ENCODE measurements at places on chromosomes 13 and 19.

DNA sequence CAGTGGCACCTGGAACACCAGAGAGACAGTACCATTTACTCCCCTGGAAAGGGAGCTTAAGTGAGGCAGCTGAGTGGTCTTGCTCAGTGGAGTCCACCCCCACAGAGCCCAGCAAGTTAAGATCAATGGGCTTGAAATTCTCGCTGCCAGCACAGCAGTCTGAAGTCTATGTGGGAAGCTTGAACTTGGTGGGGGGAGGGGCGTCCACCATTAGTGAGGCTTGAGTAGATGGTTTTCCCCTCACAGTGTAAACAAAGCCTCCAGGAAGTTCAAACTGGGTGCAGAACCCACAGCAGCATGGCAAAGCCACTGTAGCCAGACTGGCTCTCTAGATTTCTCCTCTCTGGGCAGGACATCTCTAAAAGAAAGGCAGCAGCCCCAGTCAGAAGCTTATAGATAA, 30.3 kb upstream of the CEACAM4 start:
- no peak for DNase-seq

- peak; percentile 46 for DNase-seq
These were observed 16.4 kb downstream of the ZNF574 start for GRCh38 chr19:42092350-42092749.

DNA sequence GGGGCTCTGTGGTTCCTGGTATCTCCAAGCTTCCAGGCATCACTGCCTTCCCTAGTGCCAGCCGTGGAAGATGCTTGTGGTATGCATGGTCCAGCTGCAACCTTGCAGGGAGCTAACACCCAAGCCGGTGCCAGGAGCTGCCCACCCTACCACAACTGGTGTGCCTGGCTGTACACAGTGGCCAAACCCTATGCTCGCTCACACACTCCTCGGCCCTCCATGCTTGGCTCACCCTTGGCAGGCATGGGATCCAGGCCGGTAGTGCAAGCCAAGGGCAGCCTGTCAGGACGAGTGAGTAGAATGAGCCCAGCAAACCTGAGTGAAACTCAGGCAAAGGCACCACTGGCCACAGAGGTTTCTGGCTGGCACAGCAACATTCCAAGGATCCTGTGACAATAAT, 1676.0 kb downstream of the SLITRK1 start:
- DNase-seq = no peak

DNA sequence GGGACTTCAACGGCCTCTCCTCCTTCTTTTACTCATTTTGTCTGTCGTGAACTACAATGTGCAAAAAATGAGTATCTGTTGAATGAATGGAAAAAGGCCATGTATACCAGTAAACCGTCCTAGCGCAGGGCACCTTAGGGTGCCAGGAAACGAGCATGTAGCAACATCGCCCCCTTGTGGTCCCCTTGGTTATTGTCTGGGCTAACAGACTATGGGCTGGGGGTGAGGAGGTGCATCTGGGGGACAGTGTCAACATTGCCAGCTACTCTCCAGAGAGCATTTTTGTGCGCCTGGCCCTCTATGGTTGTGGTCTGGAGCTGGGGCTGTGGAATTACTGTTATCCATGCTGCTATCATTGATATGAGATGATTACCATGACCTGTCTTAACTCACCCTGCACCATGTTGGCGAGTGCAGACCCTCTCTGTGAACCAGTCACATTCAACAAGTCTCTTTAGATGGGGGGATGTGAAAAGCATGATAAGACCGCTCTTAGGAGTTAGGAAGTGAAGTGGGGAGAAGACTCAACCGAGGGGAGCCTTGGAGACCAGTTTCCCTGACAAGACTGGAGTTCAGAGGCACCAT, 22.8 kb upstream of the SIGLEC11 start:
- peak; percentile 42 for DNase-seq

GRCh38 chr13:102901056-102901455, 55.2 kb downstream of the ERCC5 start:
- DNase-seq = no peak

DNA sequence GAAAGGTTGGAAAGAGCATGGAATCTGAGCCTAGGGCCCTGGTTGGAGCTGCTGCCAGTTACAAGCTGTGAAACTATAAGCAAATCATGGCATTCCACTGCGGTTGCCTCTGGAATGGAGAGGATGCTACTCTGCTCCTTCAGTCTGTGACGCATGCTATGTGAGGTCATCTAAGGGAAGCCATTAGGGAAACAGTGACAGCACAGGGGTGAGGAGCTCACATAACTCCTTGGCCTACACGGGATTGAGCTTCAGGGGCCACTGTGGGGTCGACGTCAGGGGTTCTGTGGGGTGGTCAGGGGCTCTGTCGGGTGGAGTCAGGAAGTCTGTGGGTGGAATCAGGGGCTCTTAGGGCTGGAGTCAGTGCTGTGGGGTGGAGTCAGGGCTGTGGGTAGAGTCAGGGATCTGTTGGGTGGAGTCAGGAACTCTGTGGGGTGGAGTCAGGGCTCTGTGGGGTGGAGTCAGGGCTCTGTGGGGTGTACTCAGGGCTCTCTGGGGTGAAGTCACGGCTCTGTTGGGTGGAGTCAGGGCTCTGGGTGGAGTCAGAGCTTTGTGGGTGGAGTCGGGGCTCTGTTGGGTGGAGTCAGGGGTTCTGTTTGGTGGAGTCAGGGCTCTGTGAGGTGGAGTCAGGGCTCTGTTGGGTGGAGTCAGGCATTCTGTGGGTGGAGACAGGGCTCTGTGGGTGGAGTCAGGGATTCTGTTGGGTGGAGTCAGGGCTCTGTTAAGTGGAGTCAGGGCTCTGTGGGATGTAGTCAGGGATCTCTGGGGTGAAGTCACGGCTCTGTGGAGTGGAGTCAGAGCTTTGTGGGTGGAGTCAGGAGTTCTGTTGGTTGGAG, 35.8 kb upstream of the MEDAG start:
- peak; percentile 21 for DNase-seq

DNA sequence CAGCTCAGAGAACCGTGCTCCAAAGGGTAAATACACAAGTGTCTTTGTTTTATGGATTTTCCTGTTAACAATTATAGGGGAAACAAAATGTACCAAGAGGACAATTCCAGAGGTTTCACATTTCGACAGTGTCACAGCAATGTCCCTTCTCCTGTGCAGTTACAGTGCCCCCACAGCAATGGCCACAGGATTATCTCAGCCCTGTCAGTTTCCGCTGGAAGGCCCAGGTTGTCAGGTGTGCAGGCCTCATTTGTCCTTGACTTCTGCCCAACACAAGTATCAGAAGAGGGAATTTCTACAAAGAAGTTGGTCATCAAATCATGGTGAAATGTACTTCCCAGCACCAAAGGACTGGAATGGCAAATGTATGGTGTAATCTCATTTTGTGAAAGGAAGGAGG, 11.2 kb upstream of the N4BP2L2 start:
- DNase-seq = no peak

DNA sequence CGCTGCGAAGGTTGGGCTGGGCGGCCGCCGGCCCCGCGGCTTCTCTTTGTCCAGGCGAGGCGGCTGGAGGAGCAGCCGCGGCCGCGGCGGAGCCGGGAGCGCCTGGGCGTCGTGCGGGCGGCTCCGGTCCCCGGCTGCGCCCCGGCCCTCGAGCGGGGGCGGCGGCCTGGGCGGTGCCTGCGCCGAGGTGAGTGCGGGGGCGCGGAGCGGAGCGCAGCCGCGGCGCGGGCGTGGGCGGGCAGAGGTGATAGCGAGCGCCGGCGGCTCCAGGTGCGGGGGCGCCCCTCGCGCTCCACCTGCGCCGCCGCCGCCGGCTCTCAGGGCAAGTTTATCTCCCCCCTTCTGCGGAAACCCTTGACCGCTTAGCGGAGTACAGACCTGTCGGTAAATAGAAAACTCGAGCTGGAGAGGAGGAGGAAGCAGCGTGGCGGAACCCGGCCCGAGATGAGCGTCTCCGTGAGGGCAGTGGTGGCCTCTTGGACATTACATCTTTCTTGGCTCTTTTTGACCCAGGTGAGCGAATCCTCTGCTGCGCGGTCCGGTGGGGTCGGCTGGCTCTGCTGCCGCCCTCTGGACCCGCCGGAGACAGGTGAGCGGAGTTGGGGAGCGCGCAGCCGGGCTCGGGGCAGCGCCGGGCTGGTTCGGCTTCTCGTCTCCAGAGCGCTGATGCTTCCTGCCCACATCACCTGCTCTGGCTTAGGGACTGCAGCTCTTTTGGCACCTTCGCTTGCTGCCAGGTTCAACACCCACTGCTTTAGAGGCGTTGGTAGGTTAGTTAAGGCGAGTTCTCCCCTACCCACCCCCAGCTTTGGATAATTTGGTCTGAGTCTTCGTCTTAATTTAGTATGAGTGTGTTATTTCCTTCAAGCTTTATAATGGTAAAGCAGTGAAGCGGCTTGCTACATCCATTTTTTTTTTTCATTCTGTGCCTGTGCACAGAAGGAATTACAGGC, at the start of gene MTUS2:
MTUS2 (plus strand) TSS at position 241 of the 953 bp plus-strand sequence.
- DNase-seq = no peak

- DNase-seq = no peak
These were observed 12.6 kb downstream of the ZNF888 start for GRCh38 chr19:52910648-52911047.

DNA sequence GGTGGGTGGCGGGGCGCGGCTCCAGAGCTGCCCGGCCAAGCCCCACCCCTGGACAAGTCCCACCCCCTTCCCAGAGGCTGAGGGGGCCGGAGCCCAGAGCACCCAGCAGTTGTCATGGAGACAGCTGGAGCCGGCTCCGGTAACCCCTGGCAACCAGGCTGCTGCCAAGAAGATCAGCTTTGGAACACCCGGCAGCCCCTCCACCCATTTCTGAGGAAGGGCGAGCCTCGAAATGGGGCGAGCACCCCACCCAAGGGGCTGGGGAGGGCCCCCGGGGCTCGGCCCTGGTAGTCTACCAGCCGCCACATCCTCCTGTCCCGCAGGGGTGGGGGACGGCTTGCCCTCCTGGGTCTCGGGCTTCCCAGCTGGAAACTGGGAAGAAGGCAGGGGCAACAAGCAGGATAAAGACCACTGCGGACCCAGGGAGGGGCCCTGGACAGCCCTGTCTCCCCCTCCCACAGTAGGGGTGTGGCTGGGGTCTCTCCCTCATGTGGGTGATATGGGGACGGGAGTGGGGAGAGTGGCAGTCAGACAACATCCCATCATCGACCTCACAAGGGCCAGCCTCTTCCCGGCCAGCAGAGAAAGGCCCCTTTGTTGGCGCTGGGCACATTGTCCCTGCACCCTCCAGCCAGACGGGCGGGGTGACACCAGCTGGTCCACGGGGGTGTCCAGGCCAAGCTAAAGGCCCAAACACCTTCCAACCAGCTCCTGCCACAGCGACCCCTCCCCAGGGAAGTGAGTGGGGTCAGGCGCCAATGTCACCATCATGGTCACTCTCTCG, 1.5 kb downstream of the CERS1 start:
- no peak for DNase-seq

DNA sequence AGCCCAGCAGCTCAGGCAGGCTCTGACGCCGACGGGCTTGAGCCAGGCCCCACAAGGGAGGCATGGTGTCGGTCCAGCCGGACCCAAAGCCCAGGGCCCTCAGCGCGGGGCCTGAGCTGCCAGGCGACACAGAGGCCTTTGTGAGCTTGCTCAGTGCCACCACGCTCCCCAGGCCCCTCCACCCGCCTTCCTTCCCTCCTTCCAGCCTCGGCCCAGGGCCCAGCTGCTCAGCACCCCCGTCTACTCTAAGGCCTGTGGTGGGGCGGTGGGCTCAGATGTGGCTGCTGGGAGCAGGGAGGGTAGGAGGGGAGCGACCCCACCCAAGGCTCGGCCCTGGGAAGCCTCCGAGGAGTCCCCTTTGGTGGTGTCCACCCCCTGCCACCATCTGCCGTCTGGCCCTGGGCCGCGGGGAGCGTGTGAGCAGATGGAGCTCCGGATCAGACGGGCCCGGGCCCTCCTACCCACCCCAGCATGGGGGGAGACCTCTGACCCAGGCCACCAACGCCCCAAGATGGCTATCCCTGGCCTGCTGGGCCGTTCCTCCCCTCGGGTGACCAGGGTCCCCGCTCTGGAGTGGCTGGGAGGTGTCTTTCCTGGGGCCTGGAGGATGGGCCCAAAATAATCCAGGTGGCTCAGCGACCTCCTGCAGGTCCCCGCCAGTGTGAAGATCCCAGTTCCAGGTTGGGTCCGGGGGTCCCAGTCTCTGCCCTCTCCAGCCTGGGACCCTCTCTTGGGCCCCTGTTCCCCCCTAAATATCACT, 7.8 kb downstream of the ZBTB7A start:
- DNase-seq = no peak

All from T-helper 1 cell (primary cell).